ENCODE measurements at places on chromosomes 11 and 22.
A peak's percentile ranks its signal among the peaks of the same experiment; 100 is the strongest.

DNA sequence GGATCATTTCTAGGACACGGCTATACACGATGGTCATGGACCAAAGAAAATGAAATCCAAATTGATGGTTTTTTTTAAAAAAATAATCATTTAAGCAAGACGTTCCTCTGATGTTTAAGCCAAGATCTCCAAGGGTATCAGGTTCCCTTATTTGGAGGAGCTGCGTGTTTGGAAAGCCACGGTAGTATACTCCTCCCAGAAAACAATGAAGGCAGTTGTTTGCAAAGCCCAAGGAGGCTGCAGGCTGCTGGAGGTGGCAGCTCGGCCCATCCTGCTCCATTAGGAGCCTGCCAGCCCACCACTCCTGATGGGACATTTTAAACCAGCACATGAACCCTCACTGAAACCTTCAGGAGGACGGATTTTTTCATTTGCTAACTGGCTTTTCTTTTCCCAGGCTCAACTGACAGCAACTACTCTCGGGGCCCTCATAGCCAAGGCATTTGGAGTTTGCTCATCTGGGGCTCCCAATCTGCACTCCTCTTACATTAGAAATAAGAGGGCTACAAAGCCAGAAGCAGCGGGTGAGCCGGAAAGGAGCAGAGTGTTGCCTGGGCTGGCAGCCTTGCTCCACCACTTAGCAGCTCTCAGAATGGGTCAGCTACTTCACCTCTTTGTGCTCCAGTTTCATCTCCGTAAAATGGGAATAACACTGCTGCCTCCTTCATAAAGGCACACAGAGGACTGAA lies 58.4 kb downstream of the ABTB2 start:
- no peak for DNase-seq

- DNase-seq = no peak
Observed at GRCh38 chr11:57244911-57245310, 7.9 kb upstream of the APLNR start.

GRCh38 chr11:72712168-72712751 lies 38.0 kb upstream of the PDE2A start:
- DNase-seq = no peak

DNA sequence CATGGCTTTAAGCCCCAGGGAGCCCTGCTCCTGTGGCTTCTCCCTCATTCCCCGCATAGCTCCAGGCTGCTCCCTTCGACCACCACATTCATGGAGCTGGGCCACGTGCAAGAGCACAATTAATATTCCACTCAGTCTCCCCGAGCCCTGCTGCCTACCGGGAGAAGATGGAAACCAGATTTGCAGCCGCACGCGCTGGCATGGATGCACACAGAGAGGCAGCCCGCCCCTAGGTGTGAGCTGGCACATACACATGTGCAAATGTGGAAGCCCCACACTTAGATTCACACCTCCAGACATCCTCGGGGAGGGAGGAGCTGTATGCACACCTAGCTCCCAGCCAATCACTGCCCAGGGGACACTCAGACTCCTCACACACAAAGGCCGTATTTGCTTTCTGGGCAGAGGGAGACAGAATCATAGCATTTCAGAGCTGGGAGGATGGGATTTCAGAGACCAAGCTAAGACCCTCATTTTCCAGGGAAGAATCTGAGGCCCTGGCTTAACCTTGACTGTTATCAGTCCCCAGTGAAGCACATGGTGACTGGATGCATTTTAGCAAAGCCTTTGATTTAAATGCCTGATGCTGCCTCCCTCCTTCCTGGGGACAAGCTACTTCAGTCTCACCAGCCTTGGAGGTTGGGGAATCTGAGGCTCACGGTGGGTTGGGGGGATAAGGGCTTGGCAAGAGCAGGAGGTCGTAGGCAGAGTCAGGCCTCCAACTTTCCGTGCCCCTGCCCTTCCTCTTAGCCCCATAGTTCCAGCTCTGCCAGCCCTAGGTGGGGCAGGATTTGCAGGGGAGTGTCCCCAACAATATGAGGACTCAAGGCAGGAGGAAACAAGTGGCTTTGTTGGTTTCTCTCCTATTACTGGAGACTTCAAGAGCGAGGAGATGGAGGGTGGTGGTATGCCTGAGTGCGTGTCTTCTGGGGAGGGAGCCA lies 5.3 kb upstream of the CREB3L1 start:
- no peak for DNase-seq

DNA sequence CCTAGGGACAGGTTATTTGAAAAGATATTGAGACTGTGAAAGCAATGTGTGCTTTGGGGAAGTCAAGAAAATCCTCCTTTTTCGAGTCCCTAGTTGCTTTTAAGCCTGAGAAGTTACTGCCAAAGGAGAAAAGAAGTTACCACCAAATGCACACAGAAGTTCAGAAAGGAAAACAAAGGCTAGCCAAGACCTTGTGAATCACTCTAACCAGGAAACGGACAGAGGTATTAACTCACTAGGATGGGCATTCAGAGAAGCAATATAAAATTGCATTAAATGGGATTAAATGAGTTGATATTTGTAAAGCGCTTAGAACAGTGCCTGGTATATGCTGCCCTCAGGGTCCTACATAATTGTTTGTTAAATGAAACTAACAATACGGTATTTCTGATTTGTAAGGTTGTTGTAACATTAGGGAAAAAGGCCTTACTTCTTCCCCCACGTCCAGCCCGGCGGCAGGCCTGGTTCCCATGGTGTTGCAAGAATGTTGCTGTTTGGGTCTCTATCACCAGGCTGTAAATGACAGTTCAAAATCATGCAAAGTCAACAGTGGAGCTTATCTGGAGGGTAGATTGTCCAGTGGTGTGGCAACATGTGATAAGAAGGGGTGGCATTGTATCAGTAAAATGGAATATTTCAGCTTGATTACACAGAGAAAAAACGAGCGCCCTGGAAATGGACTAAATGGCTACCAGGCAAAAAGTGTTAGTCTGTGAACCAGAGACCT lies 7.1 kb downstream of the TMA7B start:
- DNase-seq = no peak

GRCh38 chr11:88179971-88180629 lies 4.9 kb upstream of the RAB38 start:
- no peak for DNase-seq

DNA sequence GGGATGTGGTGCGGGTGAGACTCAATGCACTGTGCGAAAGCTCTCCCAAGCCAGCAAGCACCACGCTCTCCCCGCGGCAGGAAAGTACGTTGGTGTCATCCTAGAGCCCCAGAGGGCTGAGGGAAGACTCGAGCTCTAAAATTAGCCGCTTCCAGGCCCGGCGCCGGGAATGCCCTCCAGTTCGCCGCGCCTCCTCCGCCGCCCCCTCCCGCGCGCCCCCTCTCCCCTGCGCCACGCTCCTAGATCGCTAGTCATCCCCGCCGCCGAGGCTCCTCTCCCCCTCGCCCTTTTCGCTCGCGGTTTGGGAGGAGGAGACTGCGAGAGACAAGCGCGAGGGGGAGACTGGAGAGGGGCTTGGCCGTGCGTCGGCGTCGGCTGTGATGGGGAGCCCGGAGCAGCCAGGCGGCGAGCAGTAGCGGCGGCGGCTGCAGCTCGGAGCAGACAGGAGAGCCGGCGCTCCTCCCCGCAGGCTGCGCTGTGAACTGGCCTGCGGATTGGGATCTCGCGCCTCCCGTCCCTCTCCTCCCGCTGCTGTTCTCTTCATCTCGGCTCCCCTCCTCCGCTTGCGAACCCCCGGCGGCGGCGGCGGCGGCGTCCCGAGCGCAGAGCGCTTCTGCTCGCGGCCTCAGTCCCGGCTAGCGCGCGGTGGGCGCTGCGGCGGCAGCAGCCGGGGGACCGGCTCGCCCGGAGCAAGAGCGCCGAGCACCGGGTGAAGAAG lies at the start of gene FAT3:
Gene FAT3, plus strand, starts transcription at position 412 of the 718 bp plus-strand sequence. CDS start 127,295 bp downstream, outside the sequence.
- no peak for DNase-seq

GRCh38 chr22:36986242-36986821 lies 32.9 kb downstream of the TST start:
- peak; percentile 30 for DNase-seq

GRCh38 chr11:125404811-125405790 lies 91.0 kb downstream of the FEZ1 start:
- peak; percentile 56 for DNase-seq

GRCh38 chr11:65132988-65133700 lies 1.2 kb downstream of the SYVN1 start:
- DNase-seq = no peak

- no peak for DNase-seq
Observed at GRCh38 chr22:28711820-28712777, 29.5 kb downstream of the CHEK2 start.

DNA sequence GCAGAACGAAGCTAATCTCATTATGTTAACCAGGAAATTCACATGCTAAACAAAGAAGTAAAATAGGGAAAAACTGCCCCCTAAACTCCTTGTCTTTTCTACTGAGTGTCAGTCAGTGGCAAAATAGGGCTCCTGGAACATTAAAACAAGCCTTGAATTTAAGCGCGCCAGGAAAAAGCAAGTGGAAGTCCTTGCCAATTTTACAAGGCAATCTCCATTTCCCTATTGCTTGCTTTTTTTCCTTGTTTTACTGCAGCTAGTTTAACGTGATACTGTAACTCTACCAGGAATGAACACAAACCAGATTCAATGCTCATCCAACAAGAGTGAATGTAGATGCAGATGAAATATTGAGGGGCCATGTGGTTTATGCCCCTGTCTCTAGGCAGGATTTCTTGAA lies 28.1 kb upstream of the KIRREL3 start:
- DNase-seq = no peak

DNA sequence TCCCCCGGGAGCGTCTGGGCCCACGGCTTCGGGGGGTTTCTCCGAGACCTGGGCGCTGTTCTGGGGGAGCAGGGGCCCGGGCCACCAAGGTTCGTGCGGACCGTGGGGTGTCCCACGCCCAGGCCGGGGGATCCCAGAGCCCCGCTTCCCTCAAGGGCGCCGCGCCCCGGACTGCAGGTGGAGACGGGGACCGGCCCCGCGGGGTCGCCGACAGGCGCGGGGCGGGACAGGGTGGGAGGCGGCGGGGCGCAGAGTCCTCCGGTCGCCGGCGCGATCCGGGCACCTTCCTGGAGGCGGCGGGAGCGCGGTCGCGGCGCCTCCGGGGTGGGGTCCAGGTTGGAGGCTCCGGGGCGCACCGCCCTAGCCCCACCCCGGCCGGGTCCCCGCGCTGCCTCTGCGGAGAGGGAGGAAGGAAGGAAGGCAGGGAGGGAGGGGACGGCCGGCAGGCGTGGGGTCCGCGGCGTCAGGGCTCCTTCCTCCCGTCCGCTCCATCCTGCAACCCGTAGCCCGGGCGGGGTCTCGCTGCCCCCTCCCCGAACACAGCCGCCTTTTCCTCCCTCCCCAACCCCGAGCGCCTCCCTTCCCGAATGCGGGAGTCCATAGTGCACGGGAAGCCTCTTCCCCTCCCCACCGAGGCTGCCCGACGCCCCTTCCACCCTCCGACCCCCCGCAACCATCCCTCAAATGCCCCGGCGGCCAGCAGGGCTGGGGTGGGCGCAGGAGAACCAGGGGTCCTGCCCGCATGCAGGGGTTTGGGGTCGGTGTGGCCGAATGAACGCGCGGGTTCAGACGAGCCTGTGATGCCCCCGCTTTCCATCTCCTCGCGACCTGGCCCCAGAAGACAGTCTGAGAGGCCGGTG lies 4.3 kb upstream of the ZBED4 start:
- DNase-seq = no peak

GRCh38 chr11:29318134-29318845 lies 698.5 kb downstream of the KCNA4 start:
- DNase-seq = no peak

DNA sequence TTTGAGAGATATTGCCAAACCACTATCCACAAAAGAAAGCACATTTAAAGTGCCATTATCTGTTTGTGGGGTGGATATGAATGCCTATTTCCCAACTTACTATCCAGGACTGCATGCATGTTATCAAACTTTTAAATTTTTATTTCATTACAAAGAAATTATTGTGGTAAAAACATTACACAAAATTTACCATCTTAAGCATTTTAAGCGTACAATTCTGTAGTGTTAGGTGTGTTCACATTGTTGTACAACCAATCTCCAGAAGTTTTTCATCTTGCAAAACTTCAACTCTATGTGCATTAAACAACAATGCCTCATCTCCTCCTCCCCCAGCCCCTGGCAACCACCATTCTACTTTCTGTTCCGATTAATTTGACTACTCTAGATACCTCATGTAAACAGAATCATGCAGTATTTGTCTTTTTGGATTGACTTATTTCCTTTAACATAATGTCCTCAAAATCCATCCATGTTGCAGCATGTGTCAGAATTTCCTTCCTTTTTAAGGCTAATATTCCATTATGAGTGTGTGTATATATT lies 17.6 kb upstream of the CD44 start:
- no peak for DNase-seq

DNA sequence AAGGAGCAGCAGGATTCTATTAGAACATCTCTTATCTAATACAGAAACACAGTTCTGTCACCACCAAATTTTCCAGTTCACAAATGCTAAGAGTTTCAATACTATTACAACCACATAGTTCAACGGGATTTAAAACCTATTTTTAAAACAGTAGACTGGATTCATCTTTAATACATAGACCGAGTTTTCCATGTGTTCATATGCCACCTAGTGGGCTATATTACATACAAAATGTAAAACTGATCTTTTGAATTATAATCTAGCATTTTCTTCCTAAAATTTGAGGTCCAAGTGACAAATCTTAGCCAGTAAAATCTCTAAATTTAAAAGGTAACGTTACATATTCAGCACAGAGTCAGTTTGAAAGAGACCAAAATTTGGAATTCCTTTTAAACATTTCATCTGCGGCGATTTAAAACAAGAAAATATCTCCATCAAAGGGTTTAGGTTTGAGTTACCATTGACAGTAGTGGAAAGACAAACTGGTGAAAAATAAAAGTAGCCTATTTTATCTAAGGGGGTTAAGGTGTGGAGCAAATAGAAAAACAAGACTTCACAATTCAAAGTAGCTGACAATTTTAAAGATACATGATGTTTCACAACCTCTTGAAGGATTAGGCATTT lies 269.3 kb upstream of the MPPED2 start:
- DNase-seq = no peak

DNA sequence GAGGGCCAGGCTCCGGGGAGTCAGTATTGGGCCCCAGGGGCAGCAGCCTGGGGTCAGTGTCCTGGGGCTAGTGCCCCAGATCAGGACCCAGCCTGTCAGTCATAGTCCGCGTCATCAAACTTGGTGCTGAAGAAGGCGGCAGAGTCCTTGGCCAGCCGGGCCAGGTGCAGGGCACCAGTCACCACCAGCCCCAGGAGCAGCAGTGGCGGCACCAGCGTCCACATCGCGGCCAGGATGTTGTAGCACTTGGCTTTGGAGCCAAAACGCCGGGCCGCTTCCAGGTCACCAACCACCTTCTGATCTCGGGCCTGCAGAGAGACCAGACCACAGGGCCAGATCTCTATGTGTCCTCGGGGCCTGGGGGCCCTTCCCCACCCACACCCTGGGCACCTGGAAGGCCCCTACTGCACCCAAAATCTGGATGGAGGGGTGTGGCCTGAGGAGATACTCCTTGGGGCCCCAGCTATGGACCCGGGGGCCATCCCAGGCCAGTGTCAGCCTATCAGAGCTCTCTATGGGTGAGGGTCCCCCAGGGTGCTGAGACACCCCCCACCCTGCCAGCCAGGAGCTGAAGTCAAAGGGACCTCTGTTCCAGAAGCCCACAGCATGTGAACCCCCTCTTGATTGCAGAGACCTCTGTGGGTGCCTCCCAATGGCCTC lies 790 bp downstream of the IFITM5 start:
- DNase-seq = no peak

- DNase-seq = no peak
Observed at GRCh38 chr11:128417607-128418324, 169.6 kb downstream of the ETS1 start.
